ENCODE measurements at places on chromosomes 3 and 15.

GRCh38 chr15:65201918-65202317 lies 9.4 kb downstream of the CILP start:
- DNase-seq = peak; percentile 18

DNA sequence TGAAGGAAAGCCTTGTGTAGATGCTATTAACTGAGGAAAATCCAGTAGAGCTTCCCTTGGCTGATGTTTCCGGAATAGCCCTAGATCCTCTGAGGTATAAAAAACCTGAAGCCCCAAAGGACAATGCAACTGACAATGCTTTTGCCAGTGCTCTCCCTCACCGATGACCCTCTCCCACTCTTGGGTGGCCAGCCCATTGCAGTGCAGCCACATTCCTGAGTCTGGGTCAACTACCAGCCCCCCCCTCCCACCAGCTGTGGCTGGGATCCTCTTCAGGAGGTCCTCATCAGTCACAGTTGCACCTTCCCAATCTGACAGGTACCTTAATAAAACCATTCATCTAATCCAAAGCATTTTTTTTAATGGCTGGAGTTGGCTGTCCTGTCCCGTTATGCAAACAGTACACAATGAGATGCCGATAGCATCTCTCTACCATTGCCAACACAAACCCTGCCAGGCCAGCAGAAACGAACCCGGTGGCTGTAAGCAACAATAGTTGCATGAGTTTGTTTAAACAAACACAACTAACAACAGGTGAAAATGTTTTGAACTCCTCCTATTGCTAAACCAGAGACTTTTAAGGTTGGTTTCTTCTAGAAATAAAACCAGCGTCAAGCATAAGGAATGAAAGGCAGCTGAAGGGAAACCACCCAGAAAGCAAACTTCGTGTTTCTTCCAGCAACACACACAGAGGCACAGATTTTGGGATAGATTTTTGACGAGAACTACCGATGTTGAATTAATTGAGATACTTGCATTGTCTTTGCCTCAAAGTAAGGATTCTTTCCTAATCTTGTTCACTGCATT lies 128.3 kb upstream of the ARHGEF3 start:
- no peak for DNase-seq

DNA sequence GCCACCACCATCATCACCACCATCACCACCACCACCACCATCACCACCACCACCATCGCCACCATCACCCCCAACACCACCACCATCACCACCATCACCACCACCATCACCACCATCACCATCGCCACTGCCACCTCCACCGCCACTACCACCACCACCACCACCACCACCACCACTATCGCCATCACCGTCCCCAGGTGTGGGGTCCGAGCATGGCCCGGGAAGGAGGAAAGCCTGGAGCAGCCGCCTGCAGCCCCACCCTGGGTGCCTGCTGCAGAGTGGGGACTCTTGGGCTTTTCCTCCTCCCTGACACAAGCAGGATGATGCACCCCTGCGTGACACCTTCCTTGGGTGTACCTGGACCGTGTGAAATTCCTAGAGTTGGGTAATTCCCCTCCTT lies 43.9 kb downstream of the MUC4 start:
- no peak for DNase-seq

GRCh38 chr15:24955531-24955921 lies 739 bp downstream of the SNRPN start:
- DNase-seq = no peak

DNA sequence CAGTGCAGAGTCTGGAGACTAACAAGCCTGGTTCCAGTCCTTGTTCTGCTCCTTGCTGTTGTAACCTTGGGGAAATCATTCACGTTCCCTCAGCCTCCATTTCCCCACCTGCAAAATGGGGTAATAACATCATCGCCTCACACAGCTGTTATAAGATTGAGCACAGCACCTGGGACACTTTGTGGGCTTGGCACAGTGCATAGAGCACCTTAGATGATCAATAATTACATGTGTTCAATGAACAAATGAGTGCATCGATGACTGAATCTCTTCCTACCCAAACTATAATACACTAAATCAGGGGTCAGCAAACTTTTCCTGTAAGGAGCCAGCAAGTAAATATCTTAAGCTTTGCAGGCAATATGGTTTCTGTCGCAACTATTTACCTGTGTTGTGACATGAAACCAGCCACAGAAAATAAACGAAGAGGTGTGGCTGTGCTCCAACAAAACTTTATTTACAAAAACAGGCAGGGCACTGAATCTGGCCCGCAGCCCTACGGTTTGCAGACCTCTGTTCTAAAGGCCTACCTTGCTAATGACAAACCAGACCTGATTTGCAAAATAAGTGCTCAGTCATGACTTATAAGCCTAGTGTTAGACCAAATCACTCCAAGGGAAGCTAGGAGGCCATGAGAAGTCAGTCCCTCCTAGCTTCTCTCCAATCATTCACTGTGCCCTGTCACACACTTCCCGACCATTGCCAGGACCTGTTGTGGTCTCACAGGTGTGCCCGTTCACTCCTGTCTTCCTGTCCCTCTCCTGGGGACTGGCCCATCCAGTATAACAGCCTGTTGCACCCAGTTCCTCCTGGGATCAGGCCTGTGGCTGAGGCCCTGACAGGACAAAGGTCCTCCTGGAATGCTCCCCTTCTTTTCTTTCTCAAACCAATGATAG lies 149.4 kb upstream of the WNT5A start:
- no peak for DNase-seq

DNA sequence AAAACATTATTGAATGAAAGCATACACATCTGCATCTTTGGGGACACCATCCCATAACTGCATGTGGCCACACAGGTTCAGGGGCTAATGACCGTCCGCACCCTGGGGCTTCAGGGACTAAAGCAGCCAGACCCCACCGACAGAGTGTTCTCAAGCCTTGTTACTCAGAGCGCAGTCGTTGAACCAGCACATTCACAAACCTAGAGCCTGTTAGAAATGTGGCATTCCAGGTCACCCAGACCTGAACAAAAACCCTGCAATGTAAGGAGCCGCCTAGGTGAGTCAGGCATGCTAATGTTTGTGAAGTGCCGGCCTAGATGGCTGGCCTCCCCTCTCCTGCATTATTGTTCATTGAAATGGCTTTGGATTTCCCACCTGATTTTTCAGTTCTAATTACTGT lies 52.3 kb upstream of the HACD2 start:
- no peak for DNase-seq

DNA sequence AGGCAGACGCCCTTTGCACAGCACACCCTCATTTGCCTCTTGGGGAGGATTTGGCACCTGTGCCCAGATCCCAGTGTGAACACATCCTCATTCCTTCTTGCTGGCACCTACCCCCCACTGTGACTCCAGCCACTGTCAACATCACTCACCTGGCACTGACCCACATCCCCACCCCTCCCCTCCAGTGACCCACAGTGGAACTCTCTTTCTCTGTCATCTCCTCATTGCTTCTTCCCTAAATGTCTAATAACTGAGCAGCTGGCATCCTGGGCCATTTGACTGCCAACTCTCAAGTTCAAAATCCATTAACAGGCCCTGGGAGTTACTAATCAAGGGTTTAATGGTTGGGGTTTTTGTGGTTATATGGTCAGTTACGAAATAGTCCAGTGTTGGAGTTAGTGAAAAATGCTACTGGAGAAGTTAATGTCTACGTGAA lies 14.4 kb downstream of the SNAPC5 start:
- DNase-seq = peak; percentile 57

DNA sequence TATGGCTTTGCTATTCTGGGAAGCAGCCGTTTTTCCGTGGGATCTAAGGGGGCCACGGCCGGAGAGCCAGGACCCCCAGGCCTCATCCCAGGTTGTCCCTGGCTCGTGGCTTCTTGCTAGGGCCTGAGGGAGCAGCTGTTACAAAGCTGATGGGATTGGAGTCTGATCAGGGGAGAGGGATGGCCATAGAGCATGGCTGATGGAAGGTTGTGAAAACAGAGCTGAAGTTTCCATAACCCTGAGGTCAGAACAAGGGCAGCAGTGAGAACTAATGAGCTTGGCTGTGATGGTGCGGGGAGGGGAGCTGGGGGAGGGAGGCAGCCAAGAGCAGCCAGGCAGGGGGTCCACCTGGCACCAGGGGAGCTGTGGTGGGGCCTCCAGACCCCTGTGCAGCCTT lies 63.0 kb downstream of the LINGO1 start:
- DNase-seq = no peak

DNA sequence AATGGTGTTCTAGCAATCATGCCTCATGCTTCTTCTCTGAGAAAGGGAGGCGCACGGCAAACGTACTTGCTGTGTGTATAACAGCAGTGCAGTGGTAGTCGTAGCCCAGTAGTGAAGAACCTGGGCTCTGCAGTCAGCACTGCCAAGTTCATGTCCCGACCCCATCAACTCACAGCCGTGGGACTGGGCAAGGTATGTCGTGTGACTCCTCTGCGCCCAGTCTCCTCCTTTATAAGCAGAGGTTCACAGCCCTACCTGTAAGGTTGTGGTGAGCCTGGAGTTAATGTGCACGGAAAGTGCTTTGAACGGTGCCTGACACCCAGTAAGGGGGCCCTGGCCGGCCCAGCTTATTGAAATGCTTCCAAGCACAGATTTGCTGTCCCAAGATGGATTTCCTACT lies 26.6 kb downstream of the EHD4 start:
- no peak for DNase-seq

DNA sequence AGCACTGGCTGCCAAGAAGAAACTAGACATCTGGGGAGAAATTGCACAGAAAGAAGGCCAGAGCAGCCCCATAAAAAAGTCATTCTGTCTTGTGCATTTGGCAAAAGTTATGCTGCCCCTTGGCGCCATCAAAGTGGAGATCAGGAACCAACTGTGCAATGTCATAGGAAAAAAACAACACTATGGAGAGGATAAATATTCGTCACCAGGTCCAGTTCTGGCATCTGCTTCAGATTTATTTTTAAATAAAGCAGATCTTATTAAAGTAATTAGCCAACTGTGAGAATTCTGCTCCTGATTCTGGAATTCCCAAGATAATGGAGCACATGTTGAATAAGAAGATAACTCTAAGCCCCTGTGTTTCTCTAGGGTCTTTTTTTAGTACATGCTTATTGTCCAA lies 500.0 kb upstream of the IL12A start:
- peak; percentile 26 for DNase-seq

GRCh38 chr15:32029862-32030781 lies at the start of gene CHRNA7:
Gene CHRNA7, plus strand, starts transcription at chr15:32030515. Its CDS starts 80 bp downstream, at chr15:32030595.
- DNase-seq = peak; percentile 47

- no peak for DNase-seq
These were observed 469.7 kb downstream of the PDCD6IP start for GRCh38 chr3:34268032-34268709.

GRCh38 chr3:109047366-109047765 lies 70.6 kb downstream of the MORC1 start:
- DNase-seq = no peak
